ENCODE measurements at places on chromosomes 2 and 18.

- DNase-seq = no peak
Measured at GRCh38 chr2:236552581-236553363, 16.9 kb upstream of the ACKR3 start.

GRCh38 chr2:217248312-217248935 is 388.6 kb upstream of the TNP1 start:
- DNase-seq = no peak

- no peak for DNase-seq
Measured at GRCh38 chr2:33375054-33375453, 101.4 kb upstream of the RASGRP3 start.

GRCh38 chr2:142165790-142166189 is 35.0 kb upstream of the LRP1B start:
- no peak for DNase-seq

DNA sequence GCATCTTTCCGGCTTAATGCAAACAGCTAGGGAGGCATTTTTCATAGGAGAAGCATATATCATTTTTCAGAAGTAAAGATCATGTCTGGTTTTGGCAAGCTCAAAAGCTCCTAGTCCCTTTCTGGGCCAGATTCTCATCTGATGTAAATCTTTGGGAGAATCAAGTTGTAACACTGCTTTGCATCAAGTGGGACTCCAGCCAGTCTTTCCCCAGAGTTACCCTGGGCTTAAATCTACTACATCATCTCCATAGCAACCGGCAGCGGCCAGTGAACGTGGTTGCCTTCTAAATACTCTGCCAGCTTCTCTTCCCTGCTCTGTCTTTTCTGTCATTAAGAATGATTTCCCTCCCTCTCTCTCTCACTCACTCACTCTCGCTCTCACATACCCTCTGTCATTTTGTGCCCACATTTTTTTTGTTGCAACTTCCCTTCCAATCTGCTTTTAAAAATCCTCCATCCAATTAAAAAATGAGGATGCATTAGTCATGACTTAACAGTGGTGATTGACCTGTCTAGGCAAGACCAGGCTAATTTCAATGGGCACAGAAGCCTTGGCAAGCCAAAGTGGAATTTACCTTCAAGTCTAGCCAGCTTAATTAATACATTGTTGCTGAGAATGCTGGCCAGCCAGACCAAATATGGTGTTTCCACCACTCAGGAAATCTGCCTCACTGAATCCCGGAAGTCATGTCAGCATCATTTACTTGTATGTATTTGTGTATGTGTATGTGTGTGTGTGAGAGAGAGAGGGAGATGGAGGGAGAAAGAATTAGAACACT is 93.0 kb downstream of the NRP2 start:
- no peak for DNase-seq

GRCh38 chr2:27377618-27378095 is 2.9 kb downstream of the ZNF513 start:
- no peak for DNase-seq

- no peak for DNase-seq
Measured at GRCh38 chr2:46985512-46985911, 69.9 kb upstream of the MCFD2 start.

- peak; percentile 40 for DNase-seq
Measured at GRCh38 chr2:290090-290722, 2.3 kb upstream of the ALKAL2 start.

GRCh38 chr2:141923657-141924056 is 207.2 kb downstream of the LRP1B start:
- no peak for DNase-seq

- DNase-seq = no peak
Measured at GRCh38 chr18:78994977-78995582, 15.5 kb downstream of the SALL3 start.

- no peak for DNase-seq
Measured at GRCh38 chr18:79588636-79589481, 90.7 kb upstream of the CTDP1 start.

GRCh38 chr2:81238462-81238861 is 933.9 kb upstream of the LRRTM1 start:
- no peak for DNase-seq

GRCh38 chr2:113164215-113164929 is 9.4 kb upstream of the PSD4 start:
- no peak for DNase-seq

- no peak for DNase-seq
Measured at GRCh38 chr2:25497229-25497917, 155.6 kb upstream of the DNMT3A start.

DNA sequence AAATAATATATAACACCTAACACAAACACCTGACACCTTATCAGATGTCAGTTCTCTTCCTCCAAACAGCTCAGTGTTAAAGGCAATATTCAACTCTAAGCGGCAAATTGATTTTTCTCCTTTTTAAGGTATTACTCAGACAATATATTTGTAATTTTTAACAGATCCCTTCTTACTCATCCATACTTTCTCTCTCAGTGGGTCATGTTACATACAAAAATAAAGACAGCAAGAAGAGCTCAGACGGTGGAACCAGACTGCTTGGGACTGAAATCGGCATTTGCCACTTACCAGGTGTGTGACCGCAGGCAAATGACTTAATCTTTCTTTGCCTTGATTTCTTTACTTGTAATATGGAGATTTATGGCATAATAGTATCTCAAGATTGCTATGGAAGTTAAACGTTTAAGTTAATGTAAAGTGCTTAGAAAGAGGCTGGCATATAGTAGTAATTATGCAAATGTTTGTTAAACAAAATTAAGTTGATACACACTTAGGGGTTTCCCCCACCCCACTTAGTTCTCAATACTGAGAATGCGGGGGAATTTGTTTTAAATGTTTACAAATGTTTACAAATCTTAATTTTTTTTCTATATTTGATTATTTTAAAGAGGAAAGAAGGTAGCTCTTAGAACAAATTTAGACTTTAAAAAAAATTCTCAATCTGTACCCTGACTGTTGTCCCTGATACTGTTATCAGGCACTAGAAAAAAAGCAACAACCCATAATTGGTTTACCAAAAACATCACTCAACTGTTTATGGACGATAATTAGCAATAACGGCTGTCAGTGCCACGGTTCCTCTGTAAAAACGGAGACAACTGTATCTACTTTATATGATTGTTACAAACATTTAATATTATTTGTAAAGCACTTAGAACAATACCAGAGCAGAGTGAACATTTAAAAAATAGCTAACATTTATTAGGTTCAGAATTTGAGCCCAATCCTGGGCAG is 25.6 kb downstream of the MAP3K2 start:
- no peak for DNase-seq

DNA sequence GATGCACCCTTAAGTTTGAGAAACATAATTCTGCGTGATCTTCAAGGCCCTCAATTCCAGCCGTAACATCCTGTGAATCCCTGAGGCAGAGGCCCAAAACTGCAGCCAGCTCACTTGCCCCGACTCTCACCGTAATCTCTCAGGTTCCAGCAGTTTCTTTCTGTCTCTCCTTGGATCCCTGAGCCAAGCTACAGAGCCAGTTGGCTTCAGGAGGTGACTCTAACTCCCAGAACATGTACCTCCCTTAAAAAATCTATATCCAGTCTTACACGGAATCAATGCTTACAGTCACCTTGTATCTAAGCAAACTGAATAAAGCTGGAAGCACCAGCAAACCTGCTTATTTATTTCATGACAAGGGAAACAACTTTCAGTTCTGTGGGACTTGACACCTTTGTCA is 300.4 kb downstream of the SETBP1 start:
- no peak for DNase-seq

DNA sequence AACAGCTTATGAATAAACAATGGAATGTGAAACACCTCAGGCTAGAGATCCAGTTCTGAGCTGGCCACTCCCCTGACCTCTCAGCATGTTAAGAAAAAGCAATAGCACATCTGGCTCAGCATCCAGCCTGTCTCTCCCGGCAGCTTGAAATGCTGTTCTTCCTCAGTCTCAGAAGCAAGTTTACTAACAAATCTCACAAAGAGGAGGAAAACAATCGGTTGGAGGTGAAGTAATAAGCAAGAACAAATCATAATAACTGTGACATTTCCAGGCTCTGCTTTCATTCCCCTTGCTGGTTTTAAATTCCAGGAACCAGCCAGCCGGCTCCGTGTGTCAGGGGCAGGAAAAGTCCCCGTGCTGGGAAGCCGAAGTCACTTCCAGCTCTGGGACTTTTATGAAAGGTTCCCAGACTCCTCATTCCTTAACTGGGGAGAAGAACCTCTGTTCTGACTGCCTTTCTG is 133.9 kb upstream of the ARL4C start:
- no peak for DNase-seq

- no peak for DNase-seq
Measured at GRCh38 chr18:44859263-44859662, 178.6 kb downstream of the SETBP1 start.

GRCh38 chr18:7722955-7723354 is 155.8 kb downstream of the PTPRM start:
- DNase-seq = no peak

- no peak for DNase-seq
Measured at GRCh38 chr18:77084688-77085035, 47.9 kb downstream of the MBP start.

- no peak for DNase-seq
Measured at GRCh38 chr2:110678457-110679336, 834 bp upstream of the BUB1 start.

GRCh38 chr2:156199588-156199987 is 132.9 kb downstream of the NR4A2 start:
- DNase-seq = no peak

DNA sequence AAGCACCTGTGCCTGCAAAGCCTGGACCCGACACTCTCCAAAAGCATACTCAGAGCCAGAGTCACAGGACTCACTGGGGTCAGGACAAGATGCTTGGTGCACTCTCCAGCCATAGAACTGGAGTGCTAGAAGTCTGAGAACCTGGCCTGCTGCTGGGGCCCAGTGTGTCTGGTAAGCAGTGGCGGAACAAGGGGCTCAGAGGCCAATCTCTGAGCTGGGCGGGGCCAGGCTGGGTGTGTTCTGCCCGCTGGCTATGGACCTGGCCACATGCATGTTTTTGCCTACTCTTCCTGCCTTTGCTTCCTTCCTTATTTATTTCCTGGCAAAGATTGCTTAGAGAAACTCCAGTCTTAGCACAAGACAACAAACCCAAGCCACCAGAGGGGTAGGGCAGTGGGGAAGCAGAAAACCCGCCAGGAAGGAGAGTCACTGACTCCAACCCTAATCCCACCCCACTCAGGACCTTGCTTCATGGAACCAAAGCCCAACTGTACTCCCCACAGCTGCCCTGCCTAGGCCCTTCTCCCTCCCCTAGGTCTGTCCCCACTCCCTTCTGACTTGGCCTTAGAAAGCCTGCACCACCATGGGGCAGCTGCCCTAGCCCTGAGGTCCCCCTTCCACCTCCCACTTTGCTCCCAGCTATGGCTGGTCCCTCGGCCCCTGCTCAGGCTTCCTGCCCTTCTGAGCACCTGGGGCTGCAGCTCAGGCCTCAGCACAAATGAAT is 315.5 kb downstream of the CELF4 start:
- DNase-seq = no peak

DNA sequence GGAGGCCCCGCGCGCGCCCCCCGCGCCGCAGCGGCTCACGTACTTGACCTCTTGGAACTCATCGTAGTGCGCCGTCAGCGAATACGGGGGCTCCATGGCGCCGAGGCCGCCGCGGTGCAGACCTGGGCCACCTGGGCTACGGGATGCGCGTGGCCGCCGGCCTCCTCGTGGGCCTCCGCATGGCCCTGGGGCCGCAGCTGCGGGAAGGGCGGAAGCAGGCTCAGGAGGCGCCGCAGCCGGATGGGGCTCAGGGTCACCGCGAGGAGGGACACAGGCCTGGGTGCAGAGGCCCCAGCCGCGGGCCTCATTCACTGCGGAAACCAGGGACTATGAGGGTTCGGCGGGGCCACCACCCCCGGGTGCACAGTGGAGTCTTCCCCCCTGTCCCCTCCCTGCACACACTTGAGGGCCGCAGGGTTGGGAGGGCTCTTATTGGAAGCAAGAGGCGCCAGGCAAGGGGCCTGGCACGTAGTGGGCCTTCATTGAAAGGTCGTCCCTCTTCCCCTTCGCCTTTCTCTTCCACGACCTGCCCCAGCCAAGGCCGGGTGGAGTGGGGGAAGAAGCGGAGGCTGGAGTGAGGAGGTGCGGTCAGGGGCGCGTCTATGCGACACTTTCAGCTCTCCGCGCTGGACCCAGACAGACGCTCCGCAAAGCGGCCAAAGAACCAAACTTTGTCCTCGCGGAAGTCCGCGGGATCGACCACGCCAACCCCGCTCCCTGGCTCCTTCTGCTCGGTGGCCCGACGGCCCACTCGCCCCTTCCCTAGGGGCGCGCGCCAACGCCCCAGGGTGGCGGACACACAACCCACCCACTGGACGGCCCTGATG is 863 bp downstream of the ECEL1 start:
- DNase-seq = no peak

- DNase-seq = no peak
Measured at GRCh38 chr2:143719406-143719805, 590.2 kb downstream of the ARHGAP15 start.

DNA sequence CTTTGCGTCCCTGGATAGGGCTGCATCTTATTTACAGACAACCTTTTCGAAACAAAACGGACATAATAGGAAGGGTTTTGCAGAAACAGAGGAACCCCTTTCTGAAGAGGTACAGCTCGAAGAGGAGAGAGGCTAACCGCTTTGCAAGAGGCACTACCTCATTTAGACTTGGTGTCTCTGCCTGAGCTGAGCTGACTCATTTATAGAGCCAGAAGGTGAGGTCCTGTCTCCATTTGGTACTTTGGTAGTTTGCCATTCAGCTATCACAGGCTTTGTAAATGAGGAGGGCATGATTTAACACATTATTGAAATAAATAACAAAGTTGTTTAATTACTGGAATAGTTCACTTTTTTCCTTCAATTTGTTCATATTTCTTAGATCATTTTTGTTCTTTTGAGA is 2.2 kb upstream of the NXPH2 start:
- no peak for DNase-seq

DNA sequence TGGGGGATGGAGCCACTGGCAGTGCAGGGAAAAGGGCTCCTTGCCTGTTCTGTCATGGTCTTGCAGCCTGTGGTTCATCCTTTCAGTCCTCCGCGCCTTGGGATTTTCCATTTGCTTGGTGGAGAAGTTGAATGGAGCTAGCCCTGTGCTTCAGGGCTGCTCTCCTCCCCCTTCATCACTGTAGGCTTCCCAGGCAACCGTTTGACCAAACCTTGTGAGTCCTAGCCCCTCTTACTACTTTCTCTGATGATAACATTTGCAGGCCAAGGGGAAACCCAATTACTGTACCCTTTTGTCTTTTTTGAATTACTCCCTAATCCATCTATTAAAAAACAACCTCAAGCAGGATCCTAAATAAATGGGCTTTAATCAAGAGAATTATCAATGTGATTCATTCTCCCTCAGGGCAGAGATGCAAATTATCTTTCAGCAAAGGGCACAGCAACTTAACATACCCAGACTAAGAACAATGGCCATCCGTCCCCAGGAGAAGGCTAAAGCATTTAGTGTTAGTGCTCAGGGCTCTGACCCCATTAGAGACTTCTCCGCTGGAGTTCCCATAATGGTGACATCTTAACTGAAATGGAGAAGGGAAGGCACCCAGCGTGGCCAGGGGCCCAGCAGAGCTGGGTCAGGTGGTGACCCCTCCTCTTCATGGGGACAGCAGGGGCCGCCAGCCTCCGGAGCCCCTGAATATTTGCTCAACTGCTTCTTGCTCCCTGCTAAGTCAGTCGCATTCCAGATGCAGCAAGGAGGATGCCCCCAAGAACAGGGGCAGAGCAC is 40.7 kb downstream of the RHOB start:
- DNase-seq = no peak

- no peak for DNase-seq
Measured at GRCh38 chr18:79664525-79665125, 15.0 kb upstream of the CTDP1 start.

All from CD4-positive, alpha-beta T cell treated with Interleukin-1 beta for 1 hour (primary cell).